ENCODE measurements at places on chromosomes 1 and 21.

DNA sequence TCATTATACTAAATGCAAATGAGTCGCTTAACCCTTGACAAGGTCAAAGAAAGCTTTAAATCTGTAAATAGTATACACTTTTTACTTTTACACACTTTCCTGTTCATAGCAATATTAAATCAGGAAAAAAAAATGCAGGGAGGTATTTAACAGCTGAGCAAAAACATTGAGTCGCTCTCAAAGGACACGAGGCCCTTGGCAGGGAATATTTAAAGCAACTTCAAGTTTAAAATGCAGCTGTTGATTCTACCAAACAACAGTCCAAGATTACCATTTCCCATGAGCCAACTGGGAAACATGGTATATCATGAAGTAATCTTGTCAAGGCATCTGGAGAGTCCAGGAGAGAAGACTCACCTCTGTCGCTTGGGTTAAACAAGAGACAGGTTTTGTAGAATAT lies 62.7 kb downstream of the CAPN2 start:
- DNase-seq = no peak

DNA sequence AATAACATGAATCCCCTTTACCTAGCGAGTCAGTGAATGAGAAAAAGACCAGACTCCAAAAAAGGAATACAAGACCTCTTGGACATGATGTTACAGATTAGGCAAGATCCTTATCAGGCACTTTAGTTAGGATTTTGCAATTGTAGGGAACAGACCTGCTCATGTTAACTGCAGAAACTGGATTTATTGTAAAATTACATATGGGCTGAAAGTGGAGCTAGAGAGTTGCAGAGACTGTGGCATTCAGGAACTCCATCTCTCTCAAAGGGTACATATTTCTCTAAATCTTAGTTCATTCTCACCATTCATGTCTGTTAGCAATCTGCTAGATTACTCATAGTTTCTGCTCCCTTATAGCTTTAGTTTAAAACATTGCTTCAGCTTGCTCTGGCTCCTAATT lies 142.2 kb downstream of the PAPPA2 start:
- no peak for DNase-seq

- DNase-seq = no peak
Observed at GRCh38 chr1:166040202-166040997, 126.4 kb downstream of the FAM78B start.

- DNase-seq = no peak
Observed at GRCh38 chr1:99992044-99992722, 22.4 kb downstream of the SLC35A3 start.

All from AG09309 (cell line).